ENCODE measurements at places on chromosomes 6 and 20.

DNA sequence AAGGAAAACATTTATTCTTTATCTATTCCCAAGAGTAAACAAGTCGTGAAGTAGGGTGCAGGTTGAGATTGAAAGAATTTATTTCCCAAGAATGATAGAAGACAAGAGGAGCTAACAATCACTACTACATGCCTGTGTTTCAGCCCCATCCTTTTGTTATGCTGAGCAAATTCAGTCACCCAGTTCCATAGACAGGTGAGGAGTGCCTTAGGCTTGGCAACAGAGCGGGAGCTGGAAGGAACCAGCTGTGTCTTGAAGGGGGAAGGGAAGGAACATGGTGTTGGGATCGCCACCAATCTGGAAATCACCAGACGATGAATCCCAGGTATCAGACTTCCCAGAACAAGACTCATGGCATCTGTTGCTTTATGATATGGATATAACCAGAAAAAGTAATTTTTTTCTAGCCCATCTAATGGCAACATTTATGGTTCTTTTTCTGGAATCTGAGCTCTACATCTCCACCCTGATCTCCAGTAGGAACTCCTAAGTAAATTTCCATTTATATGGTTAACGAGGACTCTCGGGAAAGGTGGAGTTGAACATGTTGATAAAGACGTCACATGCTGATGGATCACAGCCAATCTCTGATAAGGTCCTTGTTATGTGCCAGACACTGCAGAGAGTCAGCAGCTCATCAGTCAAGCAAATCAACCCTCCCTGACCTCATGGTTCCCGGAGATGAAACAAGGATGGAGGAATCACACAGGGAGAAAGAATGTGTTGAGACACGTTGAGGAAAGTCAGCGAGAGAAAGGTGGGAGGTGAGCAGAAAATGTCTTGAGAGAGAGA, 344.9 kb downstream of the SMOC2 start:
- DNase-seq: no peak

DNA sequence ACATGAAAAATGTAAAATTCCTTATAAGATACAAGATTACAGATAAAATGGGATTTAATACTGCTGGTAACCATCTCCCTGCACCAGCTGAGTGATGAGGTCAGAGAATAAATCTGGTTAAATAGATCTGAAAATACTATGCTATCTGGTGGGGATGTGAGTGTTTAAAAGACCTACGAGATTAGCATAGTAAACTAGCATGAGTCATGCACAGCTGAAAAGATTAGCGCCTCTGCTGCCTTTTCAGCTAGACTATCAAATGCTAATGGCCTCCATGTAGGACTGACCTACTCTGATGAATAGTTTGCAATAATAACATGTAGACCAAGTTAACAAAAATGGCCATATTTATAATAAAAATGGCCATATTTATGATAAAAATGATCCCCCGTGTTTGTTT, 553.3 kb downstream of the C6orf118 start:
- DNase-seq: no peak

DNA sequence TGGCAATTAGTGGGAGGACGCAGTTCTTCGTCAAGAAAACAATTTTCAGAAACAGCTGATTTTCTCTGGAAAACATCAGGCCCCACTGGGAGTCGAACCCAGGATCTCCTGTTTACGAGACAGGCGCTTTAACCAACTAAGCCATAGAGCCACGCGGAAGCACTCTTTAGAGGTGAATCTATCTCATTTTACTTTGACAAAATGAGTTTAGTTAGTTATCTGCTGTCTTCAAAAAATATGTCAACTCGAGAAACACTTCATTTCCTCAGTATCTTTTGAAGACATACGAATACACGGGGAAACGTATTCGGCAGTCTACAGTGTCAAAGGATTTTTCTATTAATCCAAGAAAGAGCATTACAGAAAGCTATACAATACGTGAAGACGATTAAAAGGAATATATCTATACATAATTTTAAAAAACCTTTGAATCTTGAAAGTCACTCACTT, 26.7 kb downstream of the GPX6 start:
- DNase-seq: no peak

- no peak for DNase-seq
Observed at GRCh38 chr6:82094166-82094806, 153.3 kb downstream of the IBTK start.

DNA sequence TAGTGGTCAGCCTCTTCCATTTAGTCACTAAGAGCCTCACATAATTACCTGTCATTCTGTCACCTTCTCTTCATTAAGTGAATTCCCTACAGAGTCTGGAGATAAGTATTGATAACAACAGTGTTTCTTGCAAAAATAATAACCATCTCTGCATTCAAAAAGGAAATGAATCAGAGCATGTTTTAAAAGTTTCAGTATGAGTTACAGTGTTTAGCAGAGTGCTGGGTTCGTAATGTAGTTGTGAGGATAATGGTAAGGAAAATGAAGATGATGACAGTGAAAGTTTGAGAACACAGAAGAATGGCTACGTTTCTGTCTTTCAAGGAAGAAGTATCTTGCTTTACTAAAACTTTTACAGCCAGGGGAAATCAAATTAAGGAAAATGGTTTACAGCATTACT, 31.3 kb downstream of the GPRC6A start:
- DNase-seq: no peak

GRCh38 chr6:125058546-125058945, 95.0 kb upstream of the TPD52L1 start:
- no peak for DNase-seq

- DNase-seq: no peak
Observed at GRCh38 chr20:36362261-36362660, 56.1 kb downstream of the DLGAP4 start.

DNA sequence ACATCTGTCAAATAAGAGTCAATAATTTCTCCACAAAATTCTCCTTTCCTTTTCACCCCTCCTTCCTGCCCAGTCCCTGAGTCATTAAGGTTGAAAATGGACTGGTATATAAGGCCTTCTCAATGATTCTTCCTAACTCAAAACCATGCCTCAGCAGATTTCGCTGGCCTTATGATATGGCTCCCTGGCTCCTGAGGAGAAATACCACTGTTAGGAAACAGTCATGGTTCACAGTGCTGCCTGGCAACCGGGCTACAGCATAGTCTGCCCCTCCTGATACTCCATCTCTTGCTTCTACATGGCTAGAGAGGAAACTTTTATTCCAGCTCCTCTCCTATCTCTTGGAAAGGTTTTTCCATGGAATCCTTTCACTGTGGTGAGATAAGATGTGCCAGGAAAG, 4.7 kb downstream of the UBE2J1 start:
- no peak for DNase-seq

- peak; percentile 14 for DNase-seq
Observed at GRCh38 chr6:39088331-39088730, 26.7 kb downstream of the SAYSD1 start.

DNA sequence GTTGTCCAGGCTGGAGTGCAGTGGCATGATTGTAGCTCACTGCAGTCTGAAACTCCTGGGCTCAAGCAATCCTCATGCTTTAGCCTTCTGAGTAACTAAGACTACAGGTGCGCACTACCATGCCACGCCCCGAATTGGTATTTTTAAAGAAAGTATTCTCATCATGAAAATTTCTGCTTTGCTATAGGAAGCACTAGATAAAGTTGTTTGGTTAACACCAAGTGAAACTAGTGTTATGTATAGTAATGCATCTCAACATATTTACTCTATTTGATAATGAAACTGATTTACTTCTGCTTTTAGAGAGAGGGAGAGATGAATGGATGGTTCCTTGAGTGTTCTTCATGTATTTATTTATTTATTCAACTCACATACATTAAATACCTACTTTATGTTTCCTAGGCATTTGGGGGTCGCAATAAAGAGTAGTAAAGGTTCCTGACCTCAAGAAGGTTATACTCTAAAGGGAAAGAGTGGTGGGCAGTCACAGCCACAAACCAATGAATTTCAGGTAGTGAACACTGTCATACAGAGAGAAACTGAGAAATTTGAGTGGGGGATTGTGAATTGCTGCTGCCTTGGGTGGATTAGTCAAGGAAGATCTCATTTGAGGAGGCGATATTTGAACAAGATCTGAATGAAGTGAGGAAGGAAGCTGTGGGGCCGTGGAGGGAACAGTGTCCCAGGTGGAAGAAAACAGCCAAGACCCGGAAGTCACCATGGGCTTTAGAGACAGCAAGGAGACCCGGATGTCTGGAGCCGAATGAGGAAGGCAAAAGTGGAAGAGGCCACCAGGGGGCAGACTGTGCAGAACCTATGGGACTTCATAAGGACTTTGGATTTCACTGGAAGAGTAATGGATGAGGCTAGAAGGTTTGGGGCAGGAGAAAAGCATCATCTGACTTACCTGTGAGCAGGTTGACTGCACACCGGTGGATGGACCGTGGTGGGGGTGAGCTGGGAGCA, 185.6 kb downstream of the TSHZ2 start:
- peak; percentile 79 for DNase-seq

GRCh38 chr20:53940360-53940702, 130.1 kb downstream of the BCAS1 start:
- no peak for DNase-seq

DNA sequence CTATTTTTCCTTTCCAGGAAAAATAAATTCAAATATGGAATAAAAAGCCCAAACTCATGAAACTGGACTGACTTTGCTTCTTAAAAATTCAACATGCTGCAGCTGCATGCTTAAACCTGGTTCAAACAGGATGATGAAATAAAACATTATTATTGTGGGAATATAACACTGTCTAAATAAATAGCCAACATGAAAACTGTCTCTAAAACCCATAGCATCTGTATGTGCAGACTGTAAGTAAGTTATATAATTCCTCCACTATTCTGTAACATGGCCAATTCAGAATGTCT, 30.4 kb upstream of the AHI1 start:
- no peak for DNase-seq

- no peak for DNase-seq
Observed at GRCh38 chr20:38520261-38520660, 47.6 kb downstream of the RALGAPB start.

GRCh38 chr6:149965194-149966020, 1.7 kb downstream of the ULBP1 start:
- DNase-seq: peak; percentile 22

GRCh38 chr6:33412140-33413009, 1.6 kb downstream of the PHF1 start:
- no peak for DNase-seq

DNA sequence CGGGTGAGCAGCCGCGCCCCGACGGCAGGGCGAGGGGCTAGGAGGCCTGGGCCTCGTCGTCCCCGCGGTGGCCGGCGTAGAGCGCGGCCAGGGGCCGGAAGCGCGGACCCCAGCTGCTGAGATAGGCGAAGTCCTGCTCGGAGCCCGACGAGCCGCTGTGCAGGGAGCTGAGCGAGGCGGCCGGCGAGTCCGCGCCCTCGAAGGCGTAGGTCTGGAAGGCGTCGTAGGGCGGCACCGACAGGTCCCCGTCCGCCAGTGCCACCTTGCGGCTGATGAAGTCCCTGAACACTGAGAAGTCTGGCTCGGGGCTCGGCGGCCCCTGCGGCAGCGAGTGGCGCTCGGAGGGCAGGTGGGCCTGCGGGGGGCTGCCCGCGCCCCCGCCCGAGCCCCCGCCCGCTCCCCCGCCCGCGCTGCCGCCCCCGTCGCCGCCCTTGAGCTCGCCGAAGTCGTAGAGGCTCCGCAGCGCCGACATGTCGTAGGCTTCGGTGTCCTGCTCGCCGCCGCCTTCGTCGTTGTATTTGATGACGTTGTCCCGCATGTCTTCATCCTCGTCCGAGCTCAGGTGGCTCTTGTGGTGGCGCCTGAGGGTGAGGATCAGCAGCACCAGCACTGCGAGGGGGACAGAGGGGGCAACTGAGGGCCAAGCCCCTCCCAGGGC, 56.5 kb downstream of the CD40 start:
- DNase-seq: peak; percentile 46

GRCh38 chr6:89596484-89596883, 42.1 kb downstream of the LYRM2 start:
- no peak for DNase-seq

- no peak for DNase-seq
Observed at GRCh38 chr6:4282926-4283325, 147.6 kb upstream of the ECI2 start.

DNA sequence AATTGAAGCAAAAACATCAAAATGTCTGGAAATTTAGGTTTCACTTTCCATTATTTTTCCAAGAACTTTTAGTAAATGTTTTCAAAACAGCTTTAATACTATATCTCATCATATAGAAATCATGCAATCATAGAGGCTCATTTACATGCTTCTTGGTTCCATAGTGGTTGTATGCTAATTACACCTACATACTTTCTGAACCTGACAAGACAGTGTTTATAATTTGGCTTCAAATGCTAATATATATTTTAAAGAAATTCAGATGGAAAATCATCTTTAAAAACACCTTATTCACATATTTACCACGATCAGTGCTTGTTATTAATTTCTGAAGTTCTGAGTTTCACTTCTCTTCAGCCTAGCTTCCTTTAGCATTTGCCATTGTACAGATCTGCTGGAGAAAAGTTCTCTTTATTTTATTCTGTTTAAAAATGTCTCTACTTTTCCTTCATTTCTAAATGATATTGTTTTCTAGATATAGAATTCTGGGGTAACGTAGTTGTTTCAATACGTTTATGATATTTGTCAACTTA, 89.9 kb downstream of the PLCB1 start:
- DNase-seq: no peak

DNA sequence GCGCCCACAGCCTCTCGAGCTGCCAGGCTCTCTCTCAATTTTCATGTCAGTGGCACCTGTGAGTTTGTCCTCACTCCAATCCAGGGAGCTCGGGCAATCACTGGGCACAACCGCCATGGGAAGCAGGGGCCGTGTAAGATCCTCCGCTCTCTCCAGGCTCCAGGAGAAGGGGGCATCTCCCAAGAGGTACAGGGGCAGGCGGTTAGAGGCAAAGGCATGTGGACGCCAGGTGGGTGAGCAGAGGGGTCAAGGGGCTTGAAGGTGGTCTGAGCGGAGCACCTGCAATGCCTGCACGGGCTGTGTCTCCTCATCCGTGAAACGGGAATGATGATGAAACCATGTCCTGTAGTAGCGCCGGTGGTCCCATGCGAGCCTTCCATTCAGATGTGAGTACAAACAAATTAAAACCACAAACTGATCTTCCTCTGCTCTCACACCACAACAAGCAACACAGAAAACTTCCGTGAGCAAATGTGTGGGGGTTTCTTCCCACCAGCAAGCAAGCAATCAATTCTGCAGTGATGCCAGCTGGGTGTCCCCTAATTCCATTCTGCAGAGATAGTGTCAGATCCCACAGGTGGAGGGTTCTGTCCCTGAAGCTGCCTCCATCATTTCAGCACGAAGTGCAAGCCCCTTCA, 222.5 kb upstream of the PMEPA1 start:
- no peak for DNase-seq

- peak; percentile 71 for DNase-seq
Observed at GRCh38 chr20:13009682-13010406, 1.1 kb downstream of the SPTLC3 start.

GRCh38 chr20:1449370-1449769, 17.3 kb downstream of the NSFL1C start:
- DNase-seq: no peak

- no peak for DNase-seq
Observed at GRCh38 chr6:7413151-7413823, 23.7 kb downstream of the RIOK1 start.

GRCh38 chr6:125099211-125100073, 54.1 kb upstream of the TPD52L1 start:
- DNase-seq: no peak

DNA sequence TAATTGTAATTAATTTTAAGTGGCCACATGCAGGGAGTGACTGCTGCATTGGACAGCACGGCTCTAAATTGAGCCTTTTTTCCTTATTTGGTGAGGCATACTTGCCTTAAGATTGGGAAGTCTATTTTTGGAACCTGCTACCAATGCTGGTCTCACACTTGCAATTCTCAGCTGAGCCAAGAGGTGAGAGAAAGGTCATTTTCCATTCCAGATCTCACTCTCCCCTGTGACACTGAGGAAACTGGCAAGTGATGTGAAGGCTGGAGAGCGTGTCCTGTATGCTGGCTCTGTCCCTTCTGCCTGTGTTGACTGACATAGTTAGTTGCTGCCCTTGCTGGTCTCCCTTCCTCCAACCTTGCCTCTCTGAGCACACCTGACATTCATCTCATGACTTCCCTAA, 735 bp upstream of the MOG start:
- DNase-seq: no peak
